ENCODE measurements at places on chromosomes 16 and 17.

- peak; percentile 72 for DNase-seq
Measured at GRCh38 chr16:72637306-72637705, 410.6 kb downstream of the ZFHX3 start.

GRCh38 chr17:80486692-80487091 lies 10.3 kb upstream of the NPTX1 start:
- DNase-seq: no peak

DNA sequence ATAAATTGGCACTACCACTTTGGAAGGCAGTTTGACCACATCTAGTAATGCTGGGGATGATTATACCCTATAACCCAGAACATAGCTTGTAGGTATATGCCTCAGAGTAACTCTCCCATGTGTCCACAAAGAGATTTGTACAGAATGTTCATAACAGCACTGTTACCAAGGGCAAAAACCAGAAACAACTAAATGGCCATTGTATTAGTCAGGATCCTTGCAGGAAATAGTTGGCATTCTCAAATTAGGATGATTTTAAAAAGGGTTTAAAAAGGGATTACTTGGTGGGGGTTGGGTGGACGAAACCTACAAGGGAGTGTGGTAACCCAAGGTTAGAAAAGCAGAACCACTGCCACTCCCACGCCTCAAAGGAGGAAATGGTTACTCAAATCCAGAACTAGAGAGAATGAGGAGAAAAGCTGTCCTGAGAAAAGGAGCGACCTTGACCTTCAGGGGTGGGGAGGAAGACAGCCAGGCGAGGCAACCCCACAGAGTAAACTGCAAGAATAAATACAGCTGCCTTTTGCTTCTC lies 2.1 kb downstream of the CPPED1 start:
- peak; percentile 80 for DNase-seq

GRCh38 chr16:78163772-78164670 lies 64.6 kb downstream of the WWOX start:
- DNase-seq: no peak

DNA sequence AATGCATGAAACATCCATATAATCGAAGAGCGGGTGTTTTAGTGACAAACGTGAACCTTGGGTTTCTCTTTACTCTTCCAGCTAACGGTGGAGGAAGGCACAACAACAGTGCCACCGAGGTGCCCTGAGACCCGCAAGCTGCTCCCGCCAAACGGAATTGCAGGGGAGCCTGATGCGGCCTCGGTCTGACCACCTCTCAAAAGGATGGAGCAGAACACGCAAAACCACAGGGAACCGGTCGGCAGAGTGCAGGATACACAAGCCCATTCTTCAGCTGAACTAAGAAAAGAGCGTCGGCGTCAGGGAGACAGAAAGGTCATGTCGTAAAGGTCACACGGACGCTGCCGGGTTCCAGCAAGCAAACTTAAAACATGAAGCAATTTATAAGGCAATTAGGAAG lies 109.5 kb upstream of the ZNF750 start:
- DNase-seq: no peak

DNA sequence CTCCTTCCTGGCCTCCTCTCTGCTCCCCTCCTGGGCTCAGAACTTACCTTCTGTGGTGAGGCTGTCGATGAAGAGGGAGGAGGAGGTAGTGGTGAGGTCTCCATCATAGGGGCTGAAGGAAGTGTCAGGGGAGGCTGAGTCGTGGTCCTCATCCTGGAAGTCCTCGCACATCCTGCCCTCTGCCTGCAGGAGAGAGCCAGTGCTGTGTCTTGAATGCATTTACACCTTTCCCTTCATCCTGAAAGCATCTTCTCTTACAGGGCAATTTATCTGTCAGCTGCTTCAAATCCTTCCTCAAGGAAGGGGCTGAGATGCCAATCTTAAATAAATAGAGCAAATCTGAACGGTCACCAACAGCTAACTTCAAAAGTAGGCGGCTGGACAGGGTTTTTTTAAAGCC lies 73.6 kb downstream of the PLXDC1 start:
- no peak for DNase-seq

- DNase-seq: no peak
Measured at GRCh38 chr17:28747051-28747691, 3.4 kb downstream of the TRAF4 start.

- peak; percentile 79 for DNase-seq
Measured at GRCh38 chr17:41538565-41538991, 10.5 kb upstream of the KRT19 start.

DNA sequence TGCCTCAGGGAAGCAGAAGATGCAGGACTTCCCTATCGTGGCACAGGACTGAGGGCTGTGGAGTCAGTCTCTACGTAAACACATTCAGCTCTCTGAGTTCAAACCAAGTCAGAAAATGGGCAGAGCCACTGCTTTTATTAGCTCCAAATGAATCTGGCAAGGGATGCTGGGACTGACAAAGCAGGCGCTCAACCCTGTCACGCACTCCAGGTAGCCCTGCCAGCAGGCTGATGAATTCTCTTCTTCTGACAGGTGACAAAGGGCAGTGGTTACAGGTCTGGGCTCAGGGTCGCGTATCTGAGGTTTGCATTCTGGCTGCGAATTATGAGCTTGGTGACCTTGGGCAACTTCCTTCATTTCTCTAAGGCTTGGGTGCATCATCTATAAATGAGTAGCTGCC lies 9.4 kb downstream of the RPH3AL start:
- no peak for DNase-seq

- DNase-seq: no peak
Measured at GRCh38 chr17:14245002-14245401, 8.3 kb upstream of the CDRT15 start.

DNA sequence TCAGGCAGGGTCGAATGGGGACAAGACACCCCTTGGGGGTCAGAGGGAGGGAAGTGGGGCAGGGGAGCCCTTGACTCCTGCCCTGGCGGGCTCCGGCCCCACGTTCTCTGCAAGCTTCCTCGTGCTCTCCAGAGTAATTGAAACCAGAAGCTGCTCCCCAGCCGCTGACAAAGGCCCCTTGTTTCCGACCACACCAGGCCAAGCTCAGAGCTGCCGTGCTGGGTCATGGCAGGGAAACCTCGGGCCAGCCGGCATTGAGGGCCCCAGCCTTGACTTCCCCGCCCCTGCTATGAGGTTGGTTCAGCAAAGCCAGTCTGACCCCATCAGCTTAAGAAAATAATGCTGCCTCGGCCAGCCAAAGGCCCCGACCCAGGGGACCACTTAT lies 43.3 kb downstream of the TIMM22 start:
- no peak for DNase-seq

- DNase-seq: no peak
Measured at GRCh38 chr17:41762841-41763240, 23.7 kb downstream of the JUP start.

- no peak for DNase-seq
Measured at GRCh38 chr16:86496262-86496928, 13.9 kb upstream of the FOXF1 start.

GRCh38 chr16:30381291-30382041 lies 895 bp downstream of the SEPTIN1 start:
- no peak for DNase-seq

DNA sequence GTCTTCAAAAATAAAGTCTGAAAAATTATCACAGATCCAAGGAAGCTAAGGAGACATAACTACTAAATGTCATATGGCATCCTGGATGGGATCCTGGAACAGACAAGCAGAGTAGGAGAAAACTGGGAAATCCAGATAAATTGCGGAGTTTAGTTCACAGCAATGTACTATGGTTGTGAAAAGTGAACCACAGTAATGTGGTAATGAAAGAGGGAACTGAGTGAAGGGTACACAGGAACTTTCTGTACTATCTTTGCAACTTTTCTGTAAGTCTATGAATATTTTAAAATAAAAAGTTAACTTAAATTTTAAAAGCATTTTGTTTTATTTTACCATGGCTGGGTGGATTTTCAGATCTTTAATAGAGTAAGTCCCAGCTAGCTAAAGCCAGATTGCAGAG lies 16.3 kb downstream of the SLFN12L start:
- DNase-seq: no peak

DNA sequence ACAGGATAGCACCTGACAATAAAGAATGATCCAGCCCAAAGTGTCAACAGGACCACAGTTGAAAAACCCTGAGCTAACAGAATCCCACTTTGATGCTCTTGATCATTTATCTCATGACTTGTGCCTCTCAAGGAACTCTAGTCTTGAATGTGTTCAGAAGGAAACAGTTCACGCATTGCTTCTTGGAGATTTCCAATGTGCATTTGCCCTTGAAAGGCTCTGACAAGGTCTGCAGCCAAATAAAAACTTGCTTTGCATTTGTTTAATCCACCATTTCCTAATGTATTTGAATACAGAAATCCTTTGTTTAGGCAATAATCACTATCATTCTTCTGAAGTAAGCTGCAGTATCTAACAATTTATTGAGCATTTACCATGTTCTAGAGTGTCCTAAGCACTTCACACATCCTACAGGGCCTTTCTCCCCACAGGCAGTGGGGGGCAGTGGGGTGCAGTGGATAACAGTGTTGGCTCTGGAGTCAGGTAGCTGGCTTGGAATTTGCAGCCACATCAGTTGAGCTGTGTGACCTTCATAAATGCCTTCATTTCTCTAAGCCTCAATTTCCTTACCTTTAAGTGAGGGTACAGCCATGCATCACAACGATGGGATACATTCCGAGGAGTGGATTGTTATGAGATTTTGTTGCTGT lies 239.7 kb downstream of the XYLT1 start:
- DNase-seq: no peak

- DNase-seq: peak; percentile 19
Measured at GRCh38 chr17:39576187-39576586, 31.5 kb downstream of the NEUROD2 start.

- no peak for DNase-seq
Measured at GRCh38 chr16:68715471-68715870, 21.6 kb upstream of the CDH1 start.

DNA sequence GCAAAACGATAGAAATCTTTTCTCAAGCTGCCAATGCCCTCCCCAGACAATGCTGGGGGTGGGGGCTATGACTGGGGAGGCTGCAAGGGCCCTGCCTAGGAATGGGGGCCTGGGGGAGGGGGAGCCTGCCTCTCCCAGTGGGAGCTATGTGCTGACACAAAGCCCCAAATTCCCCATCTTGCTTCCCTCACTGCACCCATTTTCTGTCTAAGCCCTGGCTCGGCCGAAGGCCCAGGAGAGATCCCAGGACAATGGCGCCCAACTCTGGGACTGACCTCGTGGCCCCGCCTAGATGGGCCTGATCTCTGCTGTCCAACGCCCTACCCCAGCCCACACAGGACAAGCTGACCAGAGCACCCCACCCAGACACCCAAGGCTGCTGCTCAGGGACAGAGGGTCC lies 11.1 kb upstream of the KCNJ12 start:
- DNase-seq: no peak

DNA sequence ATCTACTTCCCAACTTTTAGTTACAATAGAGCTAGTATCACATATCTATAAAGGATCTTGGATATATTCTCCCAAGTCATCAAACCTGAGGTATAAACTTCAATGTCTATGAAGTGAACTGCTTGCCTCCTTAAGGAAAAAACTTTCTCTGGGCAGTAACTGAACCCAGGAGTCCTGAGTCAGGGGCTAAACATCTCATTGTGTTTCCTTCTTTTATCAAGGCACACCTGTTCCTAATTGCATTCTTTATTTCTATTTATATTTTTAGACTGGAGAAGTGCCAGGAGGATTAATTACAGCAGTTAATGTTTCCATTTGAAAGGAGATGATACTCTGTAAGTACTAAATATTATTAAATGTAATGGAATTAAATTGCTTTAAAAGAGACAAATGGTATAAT lies 98.6 kb downstream of the CDH8 start:
- no peak for DNase-seq

DNA sequence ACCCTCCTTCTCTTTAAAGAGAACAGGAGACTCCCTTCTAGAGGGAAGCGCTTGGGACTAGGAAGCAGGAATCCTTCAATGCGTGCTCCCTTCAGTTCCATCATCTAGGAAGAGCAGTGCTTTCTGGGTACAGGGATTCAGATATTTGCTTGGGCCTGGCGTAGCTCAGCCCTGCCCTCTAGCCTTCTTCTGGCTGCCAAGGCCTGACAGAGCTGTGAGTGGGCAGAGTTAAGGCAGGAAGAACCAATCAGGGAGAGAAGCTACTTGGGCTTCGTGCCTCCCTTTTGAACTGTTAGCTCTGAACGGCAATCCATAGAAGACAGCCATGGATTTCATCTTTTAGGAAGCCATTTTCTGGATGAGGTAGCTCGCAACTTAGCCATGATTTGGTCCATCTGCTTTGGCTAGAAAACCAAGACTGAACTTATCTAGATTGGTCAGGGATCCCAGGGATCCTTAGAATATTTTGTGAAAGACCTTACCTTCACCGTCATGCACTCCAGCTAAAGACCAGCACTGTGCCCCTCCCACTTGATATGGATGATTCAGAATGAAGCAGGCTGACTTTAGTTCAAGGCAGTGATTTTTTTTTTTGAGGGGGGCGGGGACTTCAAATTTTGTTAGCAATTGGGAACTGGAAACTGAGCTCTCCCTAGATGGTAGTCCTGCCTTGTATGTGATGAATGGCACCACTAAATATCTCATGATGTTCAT lies 2.5 kb upstream of the CORO6 start:
- DNase-seq: peak; percentile 36

- no peak for DNase-seq
Measured at GRCh38 chr17:42579794-42580551, 2.4 kb upstream of the PSMC3IP start.

- no peak for DNase-seq
Measured at GRCh38 chr17:69046121-69046807, 14.5 kb downstream of the ABCA9 start.

DNA sequence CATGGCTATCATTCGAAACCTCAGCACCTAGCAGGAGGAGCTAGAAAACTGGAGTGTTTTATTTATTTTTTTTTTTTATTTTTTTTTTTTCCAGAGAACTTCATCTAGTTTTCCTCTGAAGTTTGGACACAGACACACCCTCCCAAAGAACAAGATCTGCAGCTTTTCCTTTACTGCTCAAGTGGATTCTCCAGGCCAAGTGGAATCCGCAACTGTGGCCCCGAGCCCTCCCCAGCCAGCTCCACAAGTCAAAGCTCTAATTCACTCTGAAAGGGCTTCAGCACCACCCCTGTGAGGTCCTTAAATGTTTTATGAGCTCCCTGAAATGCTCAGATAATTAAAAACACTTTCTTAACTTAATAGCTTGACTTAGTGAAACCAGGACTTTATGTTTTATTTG lies 332.1 kb upstream of the DYNLRB2 start:
- no peak for DNase-seq

- DNase-seq: no peak
Measured at GRCh38 chr16:78102865-78103264, 3.4 kb downstream of the WWOX start.

GRCh38 chr16:73192232-73192894 lies 144.4 kb upstream of the ZFHX3 start:
- DNase-seq: peak; percentile 56

- DNase-seq: no peak
Measured at GRCh38 chr17:74554909-74555308, 9.0 kb upstream of the CD300C start.

Measured in fibroblast of skin of right biceps (primary cell).